ENCODE measurements at places on chromosomes 3 and 15.

- no peak overlapping the region for H3K4me3 ChIP-seq
- DNase-seq, result no peak
- H3K36me3 ChIP-seq, result no peaks in the 10 kb centered on the region
- no peaks in the 10 kb centered on the region for H3K27me3 ChIP-seq
- H3K4me1 ChIP-seq, result no peaks in the 10 kb centered on the region
Measured at GRCh38 chr3:81045246-81045645, 716.2 kb downstream of the GBE1 start.

DNA sequence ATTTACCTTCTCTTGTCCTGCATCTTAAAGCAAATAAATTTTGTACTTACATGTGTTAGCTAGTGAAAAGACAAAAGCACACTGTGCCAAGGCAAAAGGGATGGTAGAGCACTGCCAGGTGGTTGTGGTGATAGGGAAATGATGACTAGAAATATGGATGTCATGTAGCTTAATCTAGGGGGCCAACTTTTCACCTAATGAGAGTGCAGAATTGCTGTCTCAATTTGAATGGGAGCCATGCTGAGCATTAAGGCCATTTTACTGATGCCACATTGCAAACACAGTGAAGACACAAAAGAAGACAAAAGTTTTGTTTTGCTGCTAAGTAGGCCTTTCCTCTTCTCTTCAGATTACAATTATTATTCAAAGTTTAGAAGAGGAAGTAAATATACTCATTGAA, 274.7 kb downstream of the PDCD6IP start:
- no peak overlapping the region for H3K4me3 ChIP-seq
- H3K27me3 ChIP-seq, result no peaks in the 10 kb centered on the region
- H3K27ac ChIP-seq, result no peak overlapping the region
- no peaks in the 10 kb centered on the region for H3K36me3 ChIP-seq

DNA sequence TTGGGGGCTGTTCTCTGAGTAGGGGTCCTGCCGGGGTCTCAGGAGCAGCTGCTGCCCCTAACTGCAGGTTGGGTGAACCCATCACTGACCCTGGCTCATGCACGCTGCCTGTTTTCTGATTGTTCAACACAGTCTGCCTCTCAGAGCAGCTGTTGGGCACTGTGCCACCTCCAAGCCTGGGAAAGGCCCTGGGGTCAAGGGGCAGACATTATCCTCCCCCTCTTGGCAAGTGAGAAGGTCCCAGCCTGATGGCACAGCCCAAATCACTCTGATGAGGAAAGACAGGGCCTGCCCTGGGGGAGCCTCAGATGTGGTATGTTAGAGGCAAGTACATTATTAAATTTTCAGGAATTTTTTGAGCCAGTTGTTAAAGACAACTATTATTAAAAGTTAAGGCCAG, 14.1 kb upstream of the GNAT1 start:
- no peak overlapping the region for H3K4me3 ChIP-seq
- no peaks in the 10 kb centered on the region for H3K27me3 ChIP-seq
- no peak for DNase-seq
- peaks cover 3% of the 10 kb centered on the region for H3K4me1 ChIP-seq
- no peak overlapping the region for H3K27ac ChIP-seq
- H3K36me3 ChIP-seq, result no peaks in the 10 kb centered on the region

DNA sequence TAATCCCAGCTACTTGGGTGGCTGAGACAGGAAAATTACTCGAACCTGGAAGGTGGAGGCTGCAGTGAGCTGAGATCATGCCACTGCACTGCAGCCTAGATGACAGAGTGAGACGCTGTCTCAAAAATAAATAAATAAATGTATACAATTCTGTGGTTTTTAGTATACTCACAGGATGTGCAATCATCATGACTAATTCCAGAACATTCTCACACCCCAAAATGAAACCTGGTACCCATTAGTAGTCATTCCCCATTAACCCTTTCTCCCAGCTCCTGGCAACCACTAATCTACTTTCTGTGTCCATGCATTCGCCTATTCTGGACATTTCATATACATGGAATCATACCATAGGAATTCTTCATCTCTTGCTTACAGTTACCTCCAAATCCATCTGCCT, 44.5 kb downstream of the LRRFIP2 start:
- DNase-seq, result peak; percentile 6
- no peaks in the 10 kb centered on the region for H3K27me3 ChIP-seq
- H3K4me3 ChIP-seq, result no peak overlapping the region
- no peak overlapping the region for H3K27ac ChIP-seq
- peaks cover 17% of the 10 kb centered on the region for H3K4me1 ChIP-seq
- no peaks in the 10 kb centered on the region for H3K36me3 ChIP-seq

GRCh38 chr3:197753263-197753662, 3.6 kb downstream of the FYTTD1 start:
- H3K36me3 ChIP-seq, result no peaks in the 10 kb centered on the region
- H3K4me3 ChIP-seq, result peak overlapping the region; percentile 56
- no peak overlapping the region for H3K27ac ChIP-seq
- DNase-seq, result no peak
- peaks cover 35% of the 10 kb centered on the region for H3K4me1 ChIP-seq
- no peaks in the 10 kb centered on the region for H3K27me3 ChIP-seq

DNA sequence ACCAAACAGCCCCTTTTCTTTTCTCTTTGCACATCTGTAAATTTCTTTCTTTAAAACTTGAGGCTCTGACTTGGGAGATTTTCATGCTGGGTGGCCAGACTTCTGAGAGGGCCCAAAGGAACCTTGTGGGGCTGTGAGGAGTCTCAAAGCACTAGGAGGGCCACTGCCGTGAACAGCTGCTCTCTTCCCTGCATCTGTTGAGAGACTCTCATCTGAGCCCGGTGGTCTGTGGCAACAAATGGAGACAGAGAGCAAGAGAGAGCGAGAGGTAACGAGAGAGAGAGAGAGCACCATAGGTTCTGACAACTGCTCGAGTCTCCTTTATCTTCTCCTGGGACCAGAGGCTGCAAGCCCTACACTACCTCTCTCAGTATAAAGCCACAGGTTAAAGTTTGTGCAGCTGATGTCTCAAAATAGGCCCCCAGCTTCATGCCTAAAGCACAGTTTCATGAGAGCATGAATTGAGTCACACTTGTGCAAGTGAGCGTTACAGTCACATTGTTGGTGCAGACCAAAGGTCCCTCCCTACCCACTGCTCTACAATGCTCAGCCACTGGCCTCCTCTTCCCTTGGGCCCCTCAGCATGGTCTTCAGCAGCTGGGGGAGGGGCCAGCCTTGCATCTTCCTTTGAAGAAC, 60.7 kb downstream of the ZNF621 start:
- no peak for DNase-seq
- no peak overlapping the region for H3K27ac ChIP-seq
- no peaks in the 10 kb centered on the region for H3K36me3 ChIP-seq
- H3K4me3 ChIP-seq, result no peak overlapping the region
- H3K4me1 ChIP-seq, result no peaks in the 10 kb centered on the region
- H3K27me3 ChIP-seq, result no peaks in the 10 kb centered on the region

GRCh38 chr3:82144811-82145210, 383.4 kb upstream of the GBE1 start:
- H3K36me3 ChIP-seq, result no peaks in the 10 kb centered on the region
- no peaks in the 10 kb centered on the region for H3K27me3 ChIP-seq
- H3K4me3 ChIP-seq, result no peak overlapping the region
- DNase-seq, result no peak

DNA sequence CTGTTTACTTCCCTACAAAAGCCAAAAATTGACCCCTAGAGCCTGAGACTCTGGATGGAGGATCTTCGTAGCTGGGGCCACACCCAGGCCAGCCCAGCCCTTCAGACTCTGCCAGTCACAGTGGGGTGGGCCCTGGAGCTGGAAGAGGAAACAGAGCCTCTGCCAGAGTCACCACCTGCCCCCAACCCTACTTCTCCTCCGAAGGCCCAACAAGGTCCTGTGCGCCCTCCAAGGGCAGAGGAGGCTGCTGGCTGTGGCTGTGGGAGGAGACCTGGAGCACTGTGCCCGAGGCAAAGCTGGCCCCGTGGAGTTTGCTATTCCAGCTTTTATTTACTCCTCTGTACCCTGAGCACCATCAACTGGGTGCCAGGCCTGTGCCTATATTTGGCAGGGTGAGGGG, 19.0 kb downstream of the CISH start:
- H3K36me3 ChIP-seq, result peaks cover 31% of the 10 kb centered on the region
- peak overlapping the region; percentile 77 for H3K4me3 ChIP-seq
- DNase-seq, result no peak
- H3K27ac ChIP-seq, result peak overlapping the region; percentile 97
- no peaks in the 10 kb centered on the region for H3K27me3 ChIP-seq

GRCh38 chr15:58492661-58493397, 61.0 kb downstream of the LIPC start:
- no peak for DNase-seq
- no peaks in the 10 kb centered on the region for H3K27me3 ChIP-seq
- peaks cover 3% of the 10 kb centered on the region for H3K36me3 ChIP-seq

GRCh38 chr3:81249540-81250029, 511.9 kb downstream of the GBE1 start:
- no peak overlapping the region for H3K27ac ChIP-seq
- no peak for DNase-seq
- H3K36me3 ChIP-seq, result no peaks in the 10 kb centered on the region
- H3K4me3 ChIP-seq, result no peak overlapping the region
- no peaks in the 10 kb centered on the region for H3K4me1 ChIP-seq

DNA sequence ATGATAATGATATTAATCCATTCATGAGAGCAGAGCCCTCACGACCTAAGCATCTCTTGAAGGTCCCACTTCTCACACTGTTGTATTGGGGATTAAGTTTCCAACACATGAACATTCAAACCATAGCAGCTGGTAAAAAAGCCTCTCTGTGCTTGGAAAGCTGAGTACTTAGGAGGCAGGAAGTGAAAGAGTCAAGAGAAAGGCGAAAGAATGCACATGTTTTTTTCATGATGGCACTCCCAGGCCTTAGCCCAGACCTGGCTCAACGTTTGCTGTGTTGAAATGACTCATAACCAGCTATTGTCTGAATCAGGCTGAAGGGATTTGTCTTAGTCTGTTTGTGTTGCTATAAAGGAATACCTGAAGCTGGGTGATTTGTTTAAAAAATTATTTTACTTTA, 84.4 kb upstream of the RGMA start:
- DNase-seq, result no peak
- no peak overlapping the region for H3K27ac ChIP-seq
- H3K4me3 ChIP-seq, result no peak overlapping the region
- H3K36me3 ChIP-seq, result no peaks in the 10 kb centered on the region
- no peaks in the 10 kb centered on the region for H3K4me1 ChIP-seq

DNA sequence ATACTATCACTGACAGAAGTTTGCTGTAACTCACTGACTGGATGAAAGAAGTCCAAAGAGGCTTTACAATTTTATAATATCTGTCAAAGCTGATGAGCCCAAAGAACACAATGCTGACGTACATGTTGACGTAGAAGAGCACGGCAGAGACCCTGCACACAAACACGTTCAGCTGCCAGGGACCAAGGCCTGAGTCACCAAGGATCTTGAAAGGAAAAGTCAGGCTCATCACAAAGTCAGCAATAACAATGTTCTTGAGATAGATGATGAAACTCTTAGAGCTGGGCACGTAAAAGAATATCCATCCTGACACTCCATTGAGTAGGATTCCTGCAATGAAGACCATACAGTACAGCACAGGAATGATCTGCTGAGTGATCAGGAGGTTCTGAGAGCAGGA, 10.9 kb upstream of the GPR171 start:
- no peak for DNase-seq
- no peak overlapping the region for H3K4me3 ChIP-seq
- H3K27ac ChIP-seq, result no peak overlapping the region
- peaks cover 37% of the 10 kb centered on the region for H3K4me1 ChIP-seq

DNA sequence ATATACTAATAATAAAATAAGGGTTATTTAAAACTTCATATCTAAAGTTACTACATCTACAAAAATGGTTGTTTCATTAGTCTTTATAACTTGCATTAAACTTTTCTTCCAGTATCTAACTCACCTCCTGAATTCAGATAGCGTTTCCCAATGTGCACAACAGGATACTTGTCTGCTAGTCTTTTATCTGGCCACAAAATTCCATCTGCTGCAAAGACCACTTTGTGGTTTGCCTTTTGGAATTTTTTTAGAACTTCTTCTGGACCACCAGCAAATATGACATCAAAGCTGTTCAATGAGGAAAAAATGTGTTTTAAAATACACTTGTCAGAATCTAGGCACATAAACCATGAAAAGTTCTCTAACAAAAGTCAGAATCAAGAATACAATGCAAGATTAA, 50.8 kb downstream of the PLOD2 start:
- H3K27ac ChIP-seq, result no peak overlapping the region
- H3K4me3 ChIP-seq, result no peak overlapping the region
- no peaks in the 10 kb centered on the region for H3K27me3 ChIP-seq
- DNase-seq, result no peak
- H3K4me1 ChIP-seq, result no peaks in the 10 kb centered on the region
- H3K36me3 ChIP-seq, result no peaks in the 10 kb centered on the region

Measured in T-helper 2 cell treated with Interferon-gamma antibody and Interleukin-4, amounts not matched to agents 5 μg/mL and 100 μg/mL, for 36 hours (primary cell).